ENCODE measurements at places on chromosomes 16 and 17.

GRCh38 chr17:46785696-46786095, 32.8 kb downstream of the WNT3 start:
- peak; percentile 15 for DNase-seq

- DNase-seq: no peak
Observed at GRCh38 chr17:57667461-57667923, 77.6 kb downstream of the CCDC182 start.

DNA sequence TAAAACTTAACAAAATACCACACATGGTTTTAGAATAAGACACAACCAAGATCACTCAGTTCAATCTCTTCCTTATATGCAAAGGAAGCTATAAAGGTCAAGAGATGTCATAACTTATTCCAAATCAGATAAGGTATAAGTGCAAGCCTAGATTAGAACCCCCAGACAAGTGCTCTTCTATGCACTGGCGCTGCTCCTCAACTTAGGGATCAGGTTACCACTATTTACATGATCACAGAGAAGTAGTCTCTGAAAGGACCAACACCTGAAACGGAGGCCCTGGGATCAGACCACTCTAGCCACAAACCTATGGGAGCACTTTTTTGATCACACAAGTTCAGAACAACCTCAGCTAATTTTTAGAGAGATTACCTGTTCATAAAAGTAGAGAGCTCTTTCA, 16.6 kb downstream of the COPS3 start:
- no peak for DNase-seq

GRCh38 chr17:6539871-6540270, 16.5 kb downstream of the PITPNM3 start:
- DNase-seq: no peak

GRCh38 chr17:80544655-80545498, at the start of gene RPTOR:
Gene RPTOR, plus strand, starts transcription at chr17:80544838. Its CDS starts 792 bp downstream, at chr17:80545630.
- peak; percentile 91 for DNase-seq

GRCh38 chr17:4960279-4960922, 7.2 kb downstream of the SPAG7 start:
- no peak for DNase-seq

DNA sequence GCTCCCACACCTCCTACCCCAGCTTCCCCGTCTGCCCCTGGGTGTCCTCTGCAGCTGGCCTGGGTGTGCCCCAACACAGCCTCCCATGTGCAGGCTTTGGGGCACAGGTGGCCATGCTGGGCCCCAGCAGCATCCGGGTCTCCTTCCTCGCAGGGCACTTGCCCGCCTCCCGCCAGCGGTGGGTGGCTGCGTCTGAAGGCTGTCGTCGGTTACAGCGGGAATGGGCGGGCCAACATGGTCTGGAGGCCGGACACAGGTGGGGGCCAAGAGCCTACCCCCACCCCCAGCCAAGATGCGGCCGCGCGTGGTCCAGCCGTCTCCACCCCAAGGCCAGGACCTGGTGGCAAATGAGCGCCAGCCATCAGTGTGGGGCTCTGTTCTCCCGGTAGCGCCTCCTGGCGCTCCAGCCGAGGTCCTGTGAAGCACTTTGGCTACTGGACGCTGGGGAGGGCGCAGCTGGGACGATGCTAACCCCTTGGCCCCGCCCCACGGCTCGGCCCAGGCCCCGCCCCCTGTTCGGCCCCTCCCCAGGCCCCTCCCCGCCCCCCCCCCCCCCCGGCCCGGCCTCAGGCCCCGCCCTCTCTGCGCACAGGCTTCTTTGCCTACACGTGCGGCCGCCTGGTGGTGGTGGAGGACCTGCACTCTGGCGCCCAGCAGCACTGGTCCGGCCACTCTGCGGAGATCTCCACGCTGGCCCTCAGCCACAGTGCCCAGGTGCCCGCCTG, 7.3 kb upstream of the RHOT2 start:
- DNase-seq: peak; percentile 76

DNA sequence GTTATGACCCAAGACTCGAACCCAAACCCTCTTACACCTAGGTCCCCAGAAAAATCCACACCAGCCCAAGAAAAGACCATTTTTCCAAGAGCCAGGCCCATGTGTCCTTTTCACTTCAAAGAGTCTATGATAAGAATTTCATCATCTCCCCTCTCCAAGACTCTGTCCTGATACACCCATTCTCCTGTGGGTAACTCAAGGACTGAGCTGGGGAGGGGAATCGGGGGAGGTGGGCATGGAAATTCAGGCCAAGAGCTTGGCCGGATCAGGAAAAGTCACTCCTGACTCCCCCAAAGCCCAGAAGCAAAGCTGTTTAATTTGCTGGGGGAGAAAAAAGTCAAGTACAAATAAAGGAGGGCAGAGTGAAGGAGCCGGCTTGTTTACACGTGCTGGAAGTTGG, 3.7 kb downstream of the ACLY start:
- DNase-seq: no peak

DNA sequence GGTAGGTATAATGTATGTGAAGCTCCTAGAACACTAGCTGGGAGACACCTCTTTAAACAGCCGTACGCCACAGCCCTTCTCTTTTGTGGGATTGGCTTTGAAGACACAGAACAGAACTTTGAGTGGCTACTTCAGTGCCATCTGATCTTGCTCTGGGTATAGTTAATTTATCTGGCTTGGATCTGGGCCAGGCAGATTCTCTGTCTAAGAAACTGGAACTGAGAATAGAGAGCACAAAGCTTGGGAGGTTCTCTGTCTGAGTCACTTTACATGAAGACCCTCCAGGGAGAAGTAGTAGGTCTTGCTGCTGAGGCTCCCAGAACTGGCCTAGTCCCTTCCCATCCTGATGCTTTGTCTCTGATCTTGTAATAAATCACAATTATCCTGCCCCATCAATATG, 721.0 kb upstream of the KIF2B start:
- no peak for DNase-seq

DNA sequence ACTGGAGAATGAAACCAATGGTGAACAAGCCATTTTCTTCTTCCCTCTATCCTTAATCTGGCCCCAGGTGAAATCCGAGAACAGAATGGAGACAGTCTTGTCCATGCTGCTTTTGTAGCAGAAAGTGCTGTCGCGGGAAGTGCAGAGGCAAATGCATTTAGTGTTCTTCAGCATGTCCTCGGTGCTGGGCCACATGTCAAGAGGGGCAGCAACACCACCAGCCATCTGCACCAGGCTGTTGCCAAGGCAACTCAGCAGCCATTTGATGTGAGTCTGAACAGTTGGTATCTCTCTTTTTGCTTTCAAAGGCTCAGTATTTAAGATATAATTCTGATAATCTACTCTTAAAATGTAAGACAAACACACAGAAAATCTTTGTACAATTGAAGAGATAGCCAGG, 18.7 kb downstream of the UQCRC2 start:
- no peak for DNase-seq

DNA sequence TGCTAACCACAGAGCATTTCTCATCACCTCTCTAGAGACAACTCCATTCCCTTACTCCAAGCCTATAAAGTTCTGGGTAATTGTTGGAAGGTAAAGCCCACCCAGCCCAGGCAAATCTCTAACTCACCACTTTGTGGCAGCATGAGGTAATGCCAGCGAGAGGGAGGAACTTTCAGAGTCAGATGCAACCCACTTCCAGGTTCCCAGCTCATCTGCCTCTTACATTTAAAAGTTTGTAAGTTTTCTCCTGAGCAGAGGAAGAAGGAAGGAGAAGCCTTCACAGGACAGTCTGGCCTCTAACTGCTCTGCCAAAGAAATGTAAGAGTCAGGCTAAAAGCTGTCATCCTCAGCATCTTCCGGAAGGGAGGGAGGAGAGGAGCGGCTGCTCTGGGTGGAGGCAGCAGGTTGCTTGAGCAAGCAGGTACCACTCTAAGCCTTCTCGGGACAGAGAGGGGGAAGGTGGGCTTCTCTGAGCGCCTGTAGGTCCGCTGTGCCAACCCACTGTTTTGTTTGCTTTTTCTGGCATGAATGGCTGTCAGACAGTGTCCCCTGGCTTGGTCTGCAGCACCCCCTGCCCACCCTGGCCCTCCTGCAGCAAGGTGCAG, 1.0 kb downstream of the ZNF319 start:
- DNase-seq: peak; percentile 31

DNA sequence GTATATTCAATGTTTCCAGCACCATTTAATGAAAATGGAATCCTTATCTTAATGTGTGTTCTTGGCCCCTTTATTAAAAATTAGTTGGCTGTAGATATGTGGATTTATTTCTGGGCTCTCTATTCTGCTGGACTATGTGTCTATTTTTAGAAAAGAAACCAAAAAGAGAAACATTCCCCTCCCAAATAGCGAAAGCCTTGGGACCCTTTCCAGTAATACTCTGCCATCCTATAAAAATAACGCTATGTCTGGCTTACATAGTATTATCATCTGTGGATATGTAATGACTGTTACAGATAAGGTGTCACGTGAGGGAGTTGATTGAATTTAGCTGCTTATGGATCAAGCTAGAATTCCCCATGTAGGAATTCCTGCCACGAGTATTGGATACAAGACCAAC, 279.3 kb upstream of the KIF2B start:
- no peak for DNase-seq

DNA sequence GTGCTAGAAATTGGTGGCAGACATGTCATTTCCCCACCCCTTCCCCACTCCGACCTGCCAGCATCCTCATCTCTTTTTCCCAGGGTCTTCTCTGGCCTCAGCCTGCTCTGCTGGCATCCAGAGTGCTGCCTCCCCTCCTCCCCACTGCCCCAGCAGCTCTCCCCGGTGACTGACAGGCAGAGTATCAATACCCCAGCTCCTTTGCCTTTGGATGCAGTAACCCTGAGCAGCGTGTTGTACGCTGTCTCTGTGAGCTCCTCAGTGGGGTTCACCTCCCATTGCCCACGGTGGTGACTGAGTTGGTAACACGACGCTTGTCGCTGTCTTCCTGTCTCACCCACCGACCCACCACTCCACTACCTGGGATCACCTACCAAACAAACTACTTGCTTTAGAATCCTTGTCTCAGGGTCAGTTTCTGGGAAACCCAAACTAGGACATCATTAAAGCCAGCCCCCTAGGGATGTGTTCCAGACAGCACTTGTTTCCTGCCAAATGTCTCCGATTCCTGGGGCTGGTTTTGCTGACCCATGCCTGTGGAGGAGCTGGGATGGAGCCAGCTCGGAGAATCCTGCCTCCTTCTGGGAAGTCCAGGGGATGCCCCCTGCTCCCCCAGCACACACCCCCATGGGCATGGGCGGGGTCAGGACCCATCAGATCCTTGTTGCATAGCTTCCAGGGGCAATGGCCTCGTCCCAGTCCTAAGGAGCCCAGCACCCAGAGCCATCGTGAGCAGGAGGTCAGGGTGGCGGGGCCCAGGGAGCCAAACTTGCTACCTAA, 8.3 kb upstream of the SBK1 start:
- DNase-seq: no peak

DNA sequence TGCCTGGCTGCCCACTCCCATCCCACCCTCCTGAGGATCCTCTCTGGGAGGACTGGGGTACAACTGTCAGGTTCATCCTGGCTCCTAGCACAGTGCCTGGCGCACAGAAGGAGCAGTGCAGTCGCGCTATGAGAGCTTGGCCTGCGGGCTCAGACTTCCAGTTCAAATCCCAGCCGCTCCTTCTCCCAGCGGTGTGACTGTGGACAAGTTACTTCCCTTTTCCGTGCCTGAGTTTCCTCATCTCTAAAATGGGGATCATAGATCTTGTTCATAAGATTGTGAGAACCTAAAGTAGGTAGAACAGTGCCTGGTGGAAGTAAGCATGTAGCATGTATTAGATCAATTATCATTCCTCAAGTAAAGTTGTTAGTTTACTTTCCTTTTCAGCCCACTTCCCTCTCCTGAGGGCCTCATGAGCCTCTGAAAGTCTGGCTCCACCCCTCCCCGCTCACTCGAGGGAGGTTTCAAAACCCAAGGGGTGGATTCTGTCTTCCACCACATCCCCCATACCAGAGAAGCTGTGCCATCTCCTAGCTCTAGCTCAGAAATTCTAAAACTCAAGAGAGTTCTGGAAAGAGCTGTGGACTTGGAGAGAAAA, 19.9 kb upstream of the COL1A1 start:
- DNase-seq: peak; percentile 91

GRCh38 chr16:25134166-25134700, 22.7 kb downstream of the LCMT1 start:
- DNase-seq: no peak

- DNase-seq: peak; percentile 14
Observed at GRCh38 chr16:2296661-2297505, 29.0 kb upstream of the RNPS1 start.

DNA sequence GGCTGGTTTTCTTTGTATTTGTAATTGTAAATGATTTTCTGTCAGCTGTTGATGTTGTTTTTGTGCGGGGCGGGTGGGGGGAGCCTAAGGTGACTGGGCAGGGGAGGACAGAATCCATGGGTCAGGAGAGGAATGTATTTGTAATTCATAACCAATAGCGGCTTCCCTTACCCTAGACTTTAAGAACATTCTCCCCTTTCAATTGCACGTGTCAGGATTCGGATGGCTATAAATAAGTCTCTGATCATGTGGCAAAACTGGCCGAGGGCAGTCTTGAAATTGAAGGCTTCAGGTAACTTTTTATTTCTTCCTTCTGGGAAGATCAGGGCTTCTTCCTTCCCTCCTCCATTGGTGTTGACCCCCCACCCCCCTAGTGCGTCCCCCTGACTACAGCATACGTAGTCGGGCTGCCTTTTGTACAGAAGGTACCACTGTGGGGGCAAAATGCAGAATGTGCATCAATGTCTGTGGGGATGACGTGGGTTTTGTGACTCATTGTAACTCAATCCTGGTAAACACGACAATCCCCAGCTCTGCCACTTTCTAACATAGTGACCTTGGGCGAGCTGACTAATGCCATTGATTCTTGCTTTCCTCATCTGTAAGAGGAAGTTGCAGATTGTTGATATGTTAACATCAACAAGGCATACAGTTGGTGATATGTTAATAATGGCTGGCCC, 16.2 kb downstream of the MARCHF10 start:
- DNase-seq: peak; percentile 89

GRCh38 chr16:10584981-10585438, 4.6 kb upstream of the EMP2 start:
- DNase-seq: peak; percentile 45

DNA sequence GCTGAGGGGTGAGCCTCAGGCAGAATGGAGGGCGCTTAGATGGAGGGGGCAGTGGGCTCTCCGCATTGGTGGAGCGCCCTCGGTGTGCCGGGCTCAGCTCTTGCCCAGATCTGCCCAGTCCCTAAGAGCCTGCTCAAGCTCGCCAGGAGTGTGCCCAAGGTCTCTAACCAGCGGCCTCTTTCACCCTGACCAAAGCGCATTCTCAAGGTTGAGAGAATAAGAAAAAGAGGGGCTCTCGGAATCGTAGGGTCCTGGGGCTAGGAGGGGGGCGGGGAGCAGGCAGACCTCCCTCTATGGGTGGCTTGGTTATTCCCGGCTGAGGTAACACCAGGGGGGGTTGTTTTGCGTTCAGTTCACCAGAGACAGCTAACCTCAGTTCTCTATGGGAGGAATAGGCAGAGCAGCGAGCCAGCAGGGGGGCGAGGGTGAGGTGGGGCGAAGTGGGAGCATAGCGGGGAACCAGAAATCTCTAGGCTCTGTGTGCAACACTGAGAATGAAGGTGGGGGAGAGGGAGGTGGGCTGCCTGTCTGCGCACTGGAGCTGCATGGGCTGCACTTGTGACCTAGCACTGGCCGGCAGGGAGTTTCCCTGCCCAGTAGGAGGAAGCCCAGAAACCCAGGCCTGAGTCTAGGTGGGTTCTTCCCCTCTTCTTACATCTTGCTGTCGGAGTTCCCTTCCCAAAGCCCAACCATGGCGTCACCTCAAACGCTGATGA, 3.0 kb downstream of the TMEM132E start:
- no peak for DNase-seq

- DNase-seq: no peak
Observed at GRCh38 chr16:23847948-23848347, 12.2 kb downstream of the PRKCB start.
